ENCODE measurements at places on chromosomes 16 and 17. TPM values are rescaled to one million over a fixed set of nuclear protein-coding genes. Genes with fewer than 3 reads are reported as not detected.
A peak's percentile ranks its signal among the peaks of the same experiment; 100 is the strongest.

GRCh38 chr16:85428168-85428898 is 184.8 kb upstream of the GSE1 start:
- peak; percentile 68 for DNase-seq
- no peak overlapping the region for H3K27ac ChIP-seq
- H3K27me3 ChIP-seq = peaks cover 85% of the 10 kb centered on the region
- H3K4me1 ChIP-seq = peaks cover 23% of the 10 kb centered on the region

The SMPD3 gene
- 1.2 TPM for total RNA-seq

The TANGO6 gene
- total RNA-seq = 18.0 TPM

The ENPP7 gene
- total RNA-seq = not detected

The HCRT gene
- not detected for total RNA-seq

The TBX6 gene
- 3.6 TPM for total RNA-seq

DNA sequence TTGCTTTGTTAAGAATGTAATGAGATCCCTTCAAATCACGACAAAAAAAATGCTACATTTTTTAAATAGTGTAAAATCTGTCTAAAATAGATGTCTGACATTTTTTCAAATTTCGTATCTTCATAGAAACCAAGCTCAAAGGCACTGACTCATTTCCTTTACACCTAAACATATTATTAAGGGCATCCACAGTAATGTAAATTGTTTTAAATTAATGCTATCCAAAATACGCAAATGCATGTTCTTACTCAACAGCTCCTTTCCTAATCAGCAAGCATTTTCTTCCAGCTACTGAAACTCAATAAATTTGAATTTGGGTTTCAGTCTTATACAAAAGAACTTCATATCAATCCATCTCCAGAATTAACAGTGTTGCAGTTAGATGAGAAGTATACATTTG is 4.3 kb downstream of the C16orf87 start:
- H3K4me1 ChIP-seq = peaks cover 14% of the 10 kb centered on the region
- no peak overlapping the region for H3K4me3 ChIP-seq
- peaks cover 22% of the 10 kb centered on the region for H3K36me3 ChIP-seq
- H3K27ac ChIP-seq = no peak overlapping the region

GRCh38 chr16:84045001-84045817 is 2.6 kb upstream of the SLC38A8 start:
- no peak for DNase-seq
- no peak overlapping the region for H3K27ac ChIP-seq
- H3K4me1 ChIP-seq = peaks cover 19% of the 10 kb centered on the region
- H3K27me3 ChIP-seq = peaks cover 50% of the 10 kb centered on the region
- H3K4me3 ChIP-seq = no peak overlapping the region

GRCh38 chr16:4142268-4142667 is 26.0 kb upstream of the ADCY9 start:
- H3K36me3 ChIP-seq = no peaks in the 10 kb centered on the region
- H3K27ac ChIP-seq = no peak overlapping the region
- H3K4me1 ChIP-seq = no peaks in the 10 kb centered on the region
- no peak overlapping the region for H3K4me3 ChIP-seq

DNA sequence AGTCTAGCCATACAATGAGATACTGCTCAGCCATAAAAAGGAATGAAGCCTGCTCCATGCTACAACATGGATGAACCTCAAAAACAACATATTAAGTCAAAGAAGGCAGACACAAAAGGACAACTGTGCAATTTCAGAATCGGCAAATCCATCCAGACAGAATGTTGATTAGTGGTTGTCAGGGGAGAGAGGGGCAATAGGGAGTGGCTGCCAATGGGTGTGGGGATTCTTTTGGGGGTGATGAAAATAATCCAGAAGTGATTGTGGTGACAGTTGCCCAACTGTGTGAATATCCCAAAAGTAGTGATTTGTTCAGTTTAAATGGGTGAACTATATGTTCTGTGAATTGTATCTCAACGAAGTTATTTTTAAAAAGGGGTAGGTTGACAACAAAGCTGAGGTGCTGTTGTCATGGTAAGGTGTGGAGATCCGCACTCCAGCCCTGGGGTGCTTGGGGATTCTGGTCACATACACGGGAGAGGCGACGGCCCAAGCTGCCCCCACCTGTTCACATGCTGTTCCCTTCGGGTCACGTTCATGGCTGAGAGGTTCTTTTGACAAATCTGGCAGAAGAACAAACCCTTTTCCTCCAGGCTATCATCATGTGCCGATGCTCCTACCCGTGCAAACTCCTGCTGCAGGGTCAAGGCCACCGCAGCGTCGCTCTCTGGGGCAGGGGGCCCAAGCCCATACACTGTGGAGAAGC is 9.6 kb downstream of the SLX4 start:
- H3K27ac ChIP-seq = no peak overlapping the region
- H3K36me3 ChIP-seq = peaks cover 31% of the 10 kb centered on the region
- H3K4me1 ChIP-seq = no peaks in the 10 kb centered on the region
- no peak for DNase-seq

The MYH11 gene
- total RNA-seq = 0.05 TPM

The DPEP1 gene
- not detected for total RNA-seq

GRCh38 chr16:22370038-22370820 is 4.2 kb downstream of the CDR2 start:
- no peak for DNase-seq
- H3K27ac ChIP-seq = peak overlapping the region; percentile 73
- H3K36me3 ChIP-seq = peaks cover 67% of the 10 kb centered on the region
- H3K4me3 ChIP-seq = peak overlapping the region; percentile 93

- no peaks in the 10 kb centered on the region for H3K36me3 ChIP-seq
- H3K27ac ChIP-seq = no peak overlapping the region
- peaks cover 85% of the 10 kb centered on the region for H3K27me3 ChIP-seq
- H3K4me1 ChIP-seq = no peaks in the 10 kb centered on the region
These were observed 56.4 kb downstream of the SLC6A2 start for GRCh38 chr16:55711959-55712876.

The CDK3 gene
- total RNA-seq = 9.4 TPM

The ATAD5 gene
- 18.4 TPM for total RNA-seq

DNA sequence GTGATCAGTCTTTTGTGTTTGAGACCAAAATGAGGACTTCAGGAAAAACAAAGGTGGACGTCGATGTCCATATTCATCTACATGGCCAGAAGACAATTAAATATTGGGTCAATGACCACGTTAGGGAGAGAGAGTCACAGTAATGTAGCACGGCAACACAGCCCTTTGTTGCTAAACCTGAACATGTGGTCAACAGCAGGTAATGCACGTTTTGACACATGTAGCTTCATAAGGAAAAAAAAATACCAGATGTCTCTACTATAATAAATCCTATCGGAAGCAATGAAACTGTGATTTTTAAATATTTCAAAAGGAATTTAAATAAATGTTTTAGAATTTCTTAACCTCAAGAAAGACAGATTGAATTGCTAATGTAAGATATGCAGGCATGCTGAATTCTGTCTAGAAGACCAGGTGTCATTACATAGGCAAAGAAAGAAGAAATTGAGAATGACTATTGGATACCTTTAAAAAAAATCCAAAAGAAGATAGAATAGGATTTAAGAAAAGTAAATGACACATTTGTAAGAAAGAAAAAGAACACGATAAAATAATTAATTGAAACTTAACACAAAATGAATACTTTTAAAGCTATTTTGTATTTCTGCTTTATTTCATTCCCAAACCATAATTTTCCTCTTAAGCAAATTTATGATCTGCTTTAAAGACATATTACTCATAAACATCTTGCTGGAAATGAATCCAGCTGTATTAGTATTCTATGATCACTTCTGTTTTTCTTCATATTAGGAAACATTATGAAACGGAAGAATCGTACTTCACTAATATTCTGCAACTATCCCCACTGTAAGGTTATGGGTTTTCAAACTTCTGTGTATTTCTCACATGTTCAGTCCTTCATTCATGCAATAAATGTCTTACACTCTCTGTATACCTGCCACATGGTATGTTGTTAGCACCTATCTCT is 30.1 kb downstream of the ABCA8 start:
- H3K27me3 ChIP-seq = no peaks in the 10 kb centered on the region
- H3K4me3 ChIP-seq = no peak overlapping the region
- DNase-seq = no peak
- no peaks in the 10 kb centered on the region for H3K4me1 ChIP-seq
- no peaks in the 10 kb centered on the region for H3K36me3 ChIP-seq

The AKAP1 gene
- 41.4 TPM for total RNA-seq

The KIF2B gene
- total RNA-seq = not detected

- H3K36me3 ChIP-seq = peaks cover 90% of the 10 kb centered on the region
- H3K27ac ChIP-seq = peak overlapping the region; percentile 58
- H3K4me1 ChIP-seq = peaks cover 31% of the 10 kb centered on the region
- H3K4me3 ChIP-seq = peak overlapping the region; percentile 15
- no peaks in the 10 kb centered on the region for H3K27me3 ChIP-seq
- no peak for DNase-seq
These were observed 32.5 kb downstream of the NMT1 start for GRCh38 chr17:45093444-45094110.
